ENCODE measurements at places on chromosomes 3 and 15.

DNA sequence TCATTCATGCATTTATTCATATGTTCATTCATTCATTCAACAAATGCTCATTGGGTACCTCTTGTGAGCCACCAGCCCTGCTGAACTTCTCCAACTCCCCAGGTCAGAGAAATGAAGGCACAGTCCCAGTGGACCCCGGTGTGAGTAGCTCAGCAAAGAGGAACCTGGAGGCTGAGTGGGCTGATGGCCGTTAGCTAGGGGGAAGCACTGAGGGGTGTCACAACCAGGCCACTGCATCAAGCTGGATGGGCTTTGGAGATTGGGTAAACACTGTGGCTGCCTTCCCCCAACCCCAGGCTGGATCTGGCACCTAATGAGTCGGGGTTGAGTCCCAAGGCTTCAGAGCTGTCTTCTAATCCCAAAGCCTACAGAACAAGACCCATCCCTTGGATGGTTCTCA, 12.1 kb upstream of the ALAS1 start:
- peak; percentile 52 for DNase-seq

- no peak for DNase-seq
These were observed 2.9 kb downstream of the CADM2 start for GRCh38 chr3:84961521-84962255.

GRCh38 chr15:74784426-74785193, 2.7 kb downstream of the CSK start:
- DNase-seq, result no peak

DNA sequence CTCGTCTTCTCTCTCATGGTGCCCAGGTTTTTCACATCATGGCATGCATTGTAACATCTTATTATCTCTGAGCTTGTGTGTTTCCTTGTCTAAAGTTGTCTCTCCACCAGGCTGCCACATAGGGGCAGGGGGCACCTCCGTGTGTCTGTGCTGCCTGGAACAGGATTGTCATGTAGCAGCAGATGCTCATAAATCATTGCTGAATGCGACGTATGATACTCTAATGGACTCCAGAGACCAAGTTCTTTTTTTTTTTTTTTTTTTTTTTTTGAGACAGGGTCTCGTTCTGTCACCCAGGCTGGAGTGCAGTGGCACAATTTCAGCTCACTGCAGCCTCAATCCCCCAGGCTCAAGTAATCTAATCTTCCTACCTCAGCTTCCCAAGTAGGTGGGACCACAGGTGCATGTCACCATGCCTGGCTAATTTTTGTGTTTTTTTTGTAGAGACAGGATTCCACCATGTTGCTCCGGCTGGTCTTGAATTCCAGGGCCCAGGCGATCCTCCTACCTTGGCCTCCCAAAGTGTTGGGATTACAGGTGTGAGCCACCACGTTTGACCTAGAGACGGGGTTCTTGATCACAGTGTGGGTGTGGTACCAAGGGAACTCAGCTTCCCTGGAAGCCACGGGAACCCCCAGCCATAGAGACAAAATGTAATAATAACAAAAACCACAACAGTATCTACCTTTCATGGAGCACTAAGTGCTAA, 4.7 kb upstream of the DNASE1L3 start:
- no peak for DNase-seq

GRCh38 chr3:11373235-11373634, 101.0 kb downstream of the ATG7 start:
- no peak for DNase-seq

GRCh38 chr3:50345586-50346234, at the start of gene ZMYND10:
Gene ZMYND10, minus strand, starts transcription at chr3:50345732. Its CDS starts 153 bp downstream, at chr3:50345579.
- no peak for DNase-seq

DNA sequence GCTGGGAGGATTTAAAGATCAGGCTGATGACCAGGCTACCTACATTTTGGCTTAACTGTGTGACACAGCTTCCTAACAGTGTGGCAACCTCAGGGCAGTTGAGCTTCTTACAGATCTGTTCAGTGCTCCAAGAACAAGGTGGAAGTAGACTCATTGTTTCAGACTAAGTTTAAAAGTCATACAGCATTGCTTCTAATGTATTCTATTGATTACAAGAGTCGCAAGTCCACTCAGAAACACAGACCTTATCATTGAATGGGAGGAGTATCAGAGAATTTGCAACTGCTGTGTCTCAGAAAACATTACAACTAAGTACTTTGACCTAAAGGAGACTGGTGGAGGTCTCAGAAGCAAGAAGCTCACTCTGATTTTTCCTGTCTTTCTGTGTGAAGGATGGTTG, 579.5 kb upstream of the TGFBR2 start:
- DNase-seq, result no peak

DNA sequence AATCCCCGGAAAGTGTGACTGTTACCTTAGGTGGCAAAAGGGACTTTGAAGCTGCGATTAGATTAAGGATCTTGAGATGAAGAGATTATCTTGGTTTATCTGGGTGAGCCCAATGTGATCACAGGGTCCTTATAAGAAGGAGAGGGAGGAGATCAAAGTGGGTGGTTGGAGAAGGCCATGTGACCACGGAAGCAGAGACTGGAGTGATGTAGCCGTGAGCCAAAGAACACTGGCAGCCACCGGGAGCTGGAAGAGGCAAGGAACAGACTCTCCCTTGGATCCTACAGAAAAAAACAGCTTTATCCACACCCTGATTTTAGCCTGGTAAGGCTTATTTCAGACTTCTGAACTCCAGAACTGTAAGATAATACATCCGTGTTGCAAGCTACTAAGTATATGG, 29.9 kb downstream of the CRABP1 start:
- DNase-seq, result no peak

- DNase-seq, result no peak
These were observed 407.6 kb downstream of the ZIC1 start for GRCh38 chr3:147816752-147817151.

DNA sequence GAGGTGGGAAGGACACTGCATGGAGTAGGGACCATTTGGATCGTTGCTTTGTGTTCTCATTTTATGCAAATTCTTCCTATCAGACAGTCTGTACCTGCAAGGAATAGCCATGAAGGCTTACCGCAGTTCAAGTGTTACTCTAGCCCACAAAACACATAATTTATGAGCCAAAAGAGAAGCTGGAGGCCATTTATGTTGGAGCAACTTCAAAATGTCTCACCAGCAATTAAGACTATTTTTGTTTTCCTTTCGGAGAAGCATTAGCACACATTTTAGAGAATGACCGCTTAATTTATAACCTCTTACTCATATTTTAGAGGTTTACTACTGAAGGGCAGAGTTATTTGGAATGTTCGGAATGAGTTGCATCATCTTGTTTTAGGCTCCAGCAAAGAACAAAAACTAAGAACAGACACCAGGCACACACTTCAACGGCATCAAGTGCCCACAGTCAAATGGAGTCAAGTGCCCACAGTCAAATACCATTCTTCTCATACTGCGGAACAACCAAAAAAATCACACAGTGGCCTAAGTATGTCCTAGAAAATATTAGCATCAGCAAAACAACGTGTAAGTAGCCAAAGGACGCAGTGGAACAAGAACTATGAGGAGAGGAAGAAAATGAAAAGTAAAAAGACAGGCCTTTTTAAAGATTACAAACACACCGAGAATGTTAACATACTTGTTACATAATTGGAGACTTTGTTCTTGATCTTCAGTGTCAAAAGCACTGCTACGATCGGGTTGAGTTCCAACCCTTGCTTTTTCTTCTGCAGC, 17.5 kb upstream of the GOLGA8J start:
- DNase-seq, result no peak

GRCh38 chr3:58144478-58145325, 66.1 kb downstream of the DNASE1L3 start:
- no peak for DNase-seq

DNA sequence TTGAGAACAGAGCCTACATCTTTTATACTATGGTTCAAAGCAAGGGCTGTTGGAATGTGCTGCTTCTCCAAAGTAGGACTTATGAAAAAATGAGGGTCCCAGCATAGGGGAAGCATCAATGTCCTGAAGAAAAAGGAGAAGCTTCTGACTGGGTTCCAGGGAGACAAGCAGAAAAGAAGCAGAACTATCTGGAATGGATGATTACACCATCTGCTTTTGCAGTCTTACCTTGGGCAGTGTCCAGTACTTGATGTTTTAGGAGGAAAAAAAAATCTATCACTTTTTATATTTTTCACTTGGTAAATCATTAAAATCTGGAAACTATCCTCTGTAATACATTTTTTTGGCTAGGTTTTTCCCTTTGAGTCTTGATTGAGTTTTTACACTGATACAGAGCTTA, 57.9 kb upstream of the DPH6 start:
- DNase-seq, result no peak

- peak; percentile 22 for DNase-seq
These were observed 38.4 kb downstream of the TLNRD1 start for GRCh38 chr15:81038975-81039607.

DNA sequence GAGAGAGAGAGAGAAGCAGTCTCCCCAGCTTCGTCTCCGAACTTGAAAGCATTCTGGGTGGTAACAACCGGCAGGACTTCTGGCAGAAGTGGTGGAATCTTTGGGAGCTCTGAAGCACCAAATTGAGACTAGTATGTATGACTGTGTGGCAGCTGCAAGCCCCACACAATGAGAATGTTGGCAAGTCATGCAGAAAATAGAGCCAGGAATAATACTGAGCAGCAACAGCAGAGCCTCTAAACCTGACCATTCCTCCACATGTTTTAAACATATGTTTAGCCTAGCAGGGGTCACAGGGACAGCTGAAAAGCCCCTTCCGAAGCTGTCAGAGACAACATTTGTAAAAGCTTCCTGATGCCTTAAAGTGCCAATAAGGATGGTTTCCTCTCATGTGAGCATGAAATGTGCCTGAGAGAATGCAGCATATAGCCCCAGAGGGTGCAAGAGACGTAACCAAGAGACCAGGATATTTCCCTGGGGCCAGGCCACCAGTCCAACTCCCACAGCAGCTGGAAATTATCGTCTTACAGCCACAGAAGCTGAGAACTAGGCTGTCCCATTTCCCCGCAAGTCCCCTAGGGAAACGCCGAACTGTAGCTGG, 178.6 kb upstream of the CCDC54 start:
- no peak for DNase-seq

DNA sequence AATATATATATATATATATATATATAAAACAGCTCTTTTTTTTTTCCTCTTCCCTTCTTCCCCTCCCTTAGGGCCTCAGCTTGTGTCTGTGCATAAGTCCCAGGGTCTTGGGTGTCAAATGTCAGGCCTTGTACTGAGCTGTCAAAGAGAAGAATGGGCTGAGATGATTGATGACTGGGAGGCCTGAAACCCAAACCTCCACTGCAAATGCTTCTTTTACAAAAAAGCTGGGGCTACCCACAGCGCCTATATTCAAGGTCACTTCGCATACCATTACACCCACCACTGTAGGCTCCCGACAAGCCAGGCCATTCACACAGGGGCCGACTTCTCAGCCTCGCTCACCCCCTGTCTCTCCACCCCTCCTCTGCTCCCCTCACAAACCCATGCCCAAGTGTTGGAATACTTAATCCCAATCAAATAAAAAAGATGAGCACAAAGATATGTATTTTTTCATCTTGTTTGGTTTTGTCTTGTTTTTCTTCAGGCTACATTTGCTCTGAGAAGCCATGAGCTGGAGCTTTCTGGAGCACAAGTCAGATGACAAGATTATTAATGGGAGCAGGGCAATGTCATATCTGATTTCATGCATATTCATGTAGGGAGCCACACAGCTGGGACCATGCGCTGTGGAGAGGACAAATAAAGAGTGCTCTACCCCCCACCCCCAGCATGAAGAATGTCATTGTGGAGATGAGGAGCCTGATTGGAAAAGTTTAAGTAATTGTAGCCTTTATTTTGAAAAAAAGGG, 614.4 kb upstream of the NR2F2 start:
- no peak for DNase-seq

- DNase-seq, result no peak
These were observed 38.1 kb downstream of the UBE2E2 start for GRCh38 chr3:23241256-23241655.

- peak; percentile 77 for DNase-seq
These were observed 23.1 kb downstream of the EPM2AIP1 start for GRCh38 chr3:36969540-36970432.

GRCh38 chr15:34610354-34610753, 26.9 kb upstream of the GOLGA8B start:
- DNase-seq, result peak; percentile 21

Measured in Kasumi-1 (cell line).